ENCODE measurements at places on chromosomes 3 and 15.

GRCh38 chr15:67059127-67059553 lies 6.3 kb upstream of the SMAD3 start:
- no peak for DNase-seq

- DNase-seq: no peak
Measured at GRCh38 chr15:68057034-68057433, 2.9 kb downstream of the PIAS1 start.

- no peak for DNase-seq
Measured at GRCh38 chr3:157948605-157949383, 157.4 kb downstream of the SHOX2 start.

GRCh38 chr15:56250626-56251025 lies 6.9 kb upstream of the RFX7 start:
- DNase-seq: no peak

GRCh38 chr3:42369304-42369703 lies 41.1 kb downstream of the LYZL4 start:
- DNase-seq: no peak

DNA sequence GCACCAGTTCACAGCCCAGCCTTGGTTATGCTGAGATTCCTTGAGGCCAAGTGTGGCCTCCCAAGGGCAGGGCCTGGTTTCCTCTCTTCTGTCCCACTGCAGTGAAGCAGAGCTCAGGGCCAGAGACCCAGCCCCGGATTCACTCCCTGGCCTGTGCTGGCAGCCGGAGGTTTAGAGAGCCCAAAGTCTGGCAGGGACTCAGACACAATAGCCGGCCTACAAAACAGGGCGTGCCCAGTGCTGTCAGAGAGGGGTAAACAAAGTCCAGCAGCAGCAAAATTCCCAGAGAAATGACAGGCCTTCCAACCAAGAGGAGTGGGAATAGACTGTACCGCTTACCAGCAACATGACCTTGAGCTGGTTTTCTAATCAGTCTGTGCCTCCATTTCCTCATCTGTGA lies 14.0 kb downstream of the VIPR1 start:
- no peak for DNase-seq

DNA sequence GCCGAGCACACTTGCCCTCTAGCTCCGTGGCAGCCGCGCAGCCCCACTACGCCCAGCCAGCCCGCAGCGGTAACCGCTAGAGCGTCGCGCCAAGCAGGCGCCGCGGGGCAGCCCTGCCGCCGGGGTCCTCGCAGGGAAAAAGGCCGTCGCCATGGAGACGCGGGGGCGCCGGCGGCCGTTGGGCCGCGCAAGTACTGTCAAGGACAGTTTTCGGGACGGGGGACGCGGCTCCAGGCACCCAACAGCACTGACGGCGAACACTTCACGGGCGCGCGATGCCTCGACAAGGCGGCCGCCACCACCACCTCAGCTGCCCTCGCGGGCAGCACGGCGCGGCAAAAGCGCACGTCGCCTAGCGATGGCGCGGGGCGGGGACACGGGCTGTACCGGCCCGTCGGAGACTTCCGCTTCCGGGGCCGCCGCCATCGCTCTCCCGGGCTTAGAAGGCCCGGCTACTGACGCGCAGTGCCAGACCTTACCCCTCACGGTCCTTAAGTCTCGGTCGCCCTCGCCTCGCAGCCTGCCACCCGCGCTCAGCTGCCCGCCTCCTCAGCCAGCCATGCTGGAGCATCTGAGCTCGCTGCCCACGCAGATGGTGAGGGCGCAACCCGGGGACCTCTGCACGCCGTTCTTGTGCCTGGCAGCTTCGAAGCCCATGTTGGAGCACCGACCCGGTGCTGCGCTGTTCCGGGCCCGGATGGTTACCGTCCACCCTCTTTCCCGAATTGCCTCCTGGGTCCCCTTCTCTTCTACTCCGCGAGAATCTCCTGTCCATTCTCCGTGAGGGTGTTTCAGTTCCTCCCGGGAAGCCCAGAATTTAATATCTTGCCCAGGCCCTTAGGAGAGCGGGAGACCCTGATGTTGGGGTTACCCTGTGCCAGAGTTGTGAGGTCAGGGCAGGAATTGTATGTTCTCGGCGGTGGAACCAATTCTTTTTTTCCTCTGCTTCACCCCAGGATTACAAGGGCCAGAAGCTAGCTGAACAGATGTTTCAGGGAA lies at the start of the genes GLT8D1 and SPCS1:
TSS of gene GLT8D1 (minus strand) at position 104 of the 999 bp plus-strand sequence. CDS start 5,331 bp downstream, outside the sequence.
TSS of gene SPCS1 (plus strand) at position 419 of the 999 bp plus-strand sequence. CDS start at position 560, 141 bp downstream.
- peak; percentile 82 for DNase-seq

DNA sequence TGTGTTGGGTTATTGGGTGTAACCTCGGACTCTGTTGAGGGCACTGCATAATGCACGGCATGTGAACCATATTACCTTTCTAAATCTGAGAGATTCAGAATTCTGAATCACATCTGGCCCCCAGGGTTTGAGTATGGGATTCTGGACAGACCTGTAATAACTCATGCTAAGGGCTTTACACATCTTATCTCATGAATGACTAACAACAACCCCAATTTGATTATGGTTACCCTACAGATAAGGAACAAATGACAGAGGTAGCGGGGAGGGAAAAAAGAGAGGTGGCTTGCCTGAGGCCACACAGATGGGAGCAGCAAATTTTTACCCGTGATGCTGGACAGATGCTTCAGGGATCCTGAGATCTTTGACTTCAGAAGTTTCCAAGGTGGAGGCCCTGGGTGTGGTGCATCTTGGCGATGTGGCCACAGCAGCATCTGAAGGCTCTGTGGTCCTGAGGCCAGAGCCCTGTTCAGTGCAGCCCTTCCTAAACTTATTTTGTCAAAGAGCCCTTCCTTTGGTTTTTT lies 43.8 kb downstream of the POMGNT2 start:
- no peak for DNase-seq

GRCh38 chr3:156368189-156368588 lies 186.7 kb downstream of the SSR3 start:
- DNase-seq: no peak

DNA sequence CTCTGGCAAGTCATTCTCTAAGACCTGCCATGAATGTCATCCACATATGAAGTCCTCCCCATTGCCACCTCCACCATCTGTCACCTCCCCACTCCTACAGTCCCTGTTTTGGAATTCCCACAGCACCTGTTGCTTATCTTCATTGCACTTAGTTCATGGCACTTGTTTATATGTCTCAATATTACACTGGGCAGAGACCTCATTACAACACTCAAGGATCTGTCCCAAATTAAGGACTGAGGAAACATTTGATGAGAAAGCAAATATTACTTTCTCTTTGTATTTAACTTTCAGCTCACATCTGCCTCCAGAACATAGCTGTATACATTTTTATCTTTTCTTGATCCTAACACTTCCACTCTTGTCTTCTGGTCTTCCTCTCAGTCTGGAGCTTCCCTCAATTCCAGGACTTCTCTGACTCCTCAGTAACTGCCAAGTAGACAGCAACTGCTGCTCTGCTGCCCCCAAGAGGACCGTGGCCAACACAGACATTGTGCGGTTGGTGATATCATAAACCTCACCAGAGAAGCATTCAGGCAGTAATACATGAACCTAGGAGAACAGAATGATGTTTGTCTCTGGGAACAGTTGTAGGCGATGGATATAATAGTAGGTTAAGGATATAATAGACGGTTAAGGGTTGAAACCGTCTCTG lies 45.0 kb upstream of the FGF12 start:
- no peak for DNase-seq

- DNase-seq: no peak
Measured at GRCh38 chr15:81905889-81906288, 139.9 kb downstream of the MEX3B start.

- DNase-seq: no peak
Measured at GRCh38 chr15:65533057-65533756, 2.9 kb downstream of the HACD3 start.

GRCh38 chr15:43828061-43828657 lies 1.4 kb downstream of the WDR76 start:
- peak; percentile 18 for DNase-seq

- DNase-seq: no peak
Measured at GRCh38 chr3:134034005-134034785, 4.5 kb upstream of the SLCO2A1 start.

- DNase-seq: no peak
Measured at GRCh38 chr3:10504171-10505049, 976 bp downstream of the ATP2B2 start.

DNA sequence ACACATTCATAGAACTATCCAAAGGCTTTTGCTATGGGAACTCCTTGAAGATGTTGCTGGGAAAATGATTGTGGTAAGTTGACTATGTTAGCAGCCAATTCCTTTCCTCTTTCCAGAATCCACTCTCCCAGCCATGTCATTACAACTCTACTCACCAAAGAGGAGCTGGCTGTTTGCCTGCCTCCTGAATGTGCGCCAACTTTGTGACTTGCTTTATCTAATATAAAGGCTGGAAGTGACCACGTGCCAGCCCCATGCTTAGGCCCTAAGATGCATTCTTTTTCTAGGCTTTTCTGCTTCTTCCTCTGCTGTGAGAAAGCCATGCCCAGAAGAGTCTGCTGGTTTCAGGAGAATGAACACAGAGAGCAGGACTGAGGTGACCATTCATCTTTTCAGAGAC lies 182.2 kb downstream of the GABRB3 start:
- no peak for DNase-seq

- no peak for DNase-seq
Measured at GRCh38 chr3:4835616-4836043, 143.6 kb upstream of the BHLHE40 start.

DNA sequence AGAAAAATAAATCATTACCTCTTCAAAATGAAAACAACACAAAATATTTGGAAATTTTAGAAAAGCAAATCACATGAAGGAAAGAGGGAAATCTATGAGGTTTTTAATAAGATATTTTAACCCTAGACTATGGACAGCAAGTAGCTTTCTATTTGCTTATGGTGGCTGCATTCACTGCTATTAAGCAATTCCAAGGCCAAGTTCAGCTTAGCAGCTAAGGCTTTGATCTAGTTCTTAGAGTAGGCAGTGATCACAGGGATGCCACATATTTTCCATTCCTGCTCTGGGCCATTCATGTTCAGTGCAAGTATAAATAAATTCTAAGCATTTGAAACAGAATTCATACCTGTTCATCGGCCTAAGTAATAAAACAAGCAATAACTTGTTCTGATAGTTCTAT lies 235.3 kb downstream of the CDIN1 start:
- DNase-seq: no peak

GRCh38 chr3:146200461-146201220 lies 39.7 kb upstream of the PLOD2 start:
- DNase-seq: no peak

DNA sequence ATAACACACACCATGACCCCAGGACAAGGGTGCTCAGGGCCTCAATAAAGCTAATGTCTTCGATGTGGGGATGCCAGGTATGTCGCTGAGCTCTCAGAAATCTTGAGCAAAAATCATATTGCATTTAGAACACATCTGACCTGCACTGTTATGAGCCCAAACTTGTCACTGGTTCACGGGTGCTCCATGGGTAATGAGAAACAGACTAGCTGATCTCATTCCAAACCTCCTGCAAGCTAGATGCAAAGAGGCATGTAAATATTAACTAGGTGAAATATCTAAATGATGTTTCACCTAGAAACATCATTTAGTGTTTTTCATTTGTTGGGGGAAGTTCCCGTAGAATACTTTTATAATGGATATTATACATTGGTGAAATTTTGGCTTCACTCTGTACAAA lies 549.4 kb downstream of the OCA2 start:
- DNase-seq: no peak

DNA sequence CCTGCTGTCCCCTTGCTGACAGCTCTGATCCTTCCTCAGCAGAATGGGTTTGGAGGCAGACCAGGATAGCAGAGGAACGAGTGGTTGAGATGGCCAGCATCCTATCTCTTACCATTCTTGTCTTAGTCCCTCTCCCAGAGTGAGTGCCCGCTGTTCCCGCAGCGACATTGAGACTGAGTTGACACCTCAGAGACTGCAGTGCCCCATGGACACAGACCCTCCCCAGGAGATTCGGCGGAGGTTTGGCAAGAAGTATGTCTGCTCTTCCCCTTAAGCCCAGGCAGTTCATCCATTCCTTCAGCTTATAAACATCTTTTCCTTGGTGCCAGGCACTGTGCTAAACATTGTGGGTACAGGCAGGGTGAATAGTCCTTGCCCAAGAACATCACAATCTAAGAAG lies 21.2 kb downstream of the DUOX1 start:
- DNase-seq: no peak

- no peak for DNase-seq
Measured at GRCh38 chr3:180594631-180595558, 7.1 kb upstream of the TTC14 start.

DNA sequence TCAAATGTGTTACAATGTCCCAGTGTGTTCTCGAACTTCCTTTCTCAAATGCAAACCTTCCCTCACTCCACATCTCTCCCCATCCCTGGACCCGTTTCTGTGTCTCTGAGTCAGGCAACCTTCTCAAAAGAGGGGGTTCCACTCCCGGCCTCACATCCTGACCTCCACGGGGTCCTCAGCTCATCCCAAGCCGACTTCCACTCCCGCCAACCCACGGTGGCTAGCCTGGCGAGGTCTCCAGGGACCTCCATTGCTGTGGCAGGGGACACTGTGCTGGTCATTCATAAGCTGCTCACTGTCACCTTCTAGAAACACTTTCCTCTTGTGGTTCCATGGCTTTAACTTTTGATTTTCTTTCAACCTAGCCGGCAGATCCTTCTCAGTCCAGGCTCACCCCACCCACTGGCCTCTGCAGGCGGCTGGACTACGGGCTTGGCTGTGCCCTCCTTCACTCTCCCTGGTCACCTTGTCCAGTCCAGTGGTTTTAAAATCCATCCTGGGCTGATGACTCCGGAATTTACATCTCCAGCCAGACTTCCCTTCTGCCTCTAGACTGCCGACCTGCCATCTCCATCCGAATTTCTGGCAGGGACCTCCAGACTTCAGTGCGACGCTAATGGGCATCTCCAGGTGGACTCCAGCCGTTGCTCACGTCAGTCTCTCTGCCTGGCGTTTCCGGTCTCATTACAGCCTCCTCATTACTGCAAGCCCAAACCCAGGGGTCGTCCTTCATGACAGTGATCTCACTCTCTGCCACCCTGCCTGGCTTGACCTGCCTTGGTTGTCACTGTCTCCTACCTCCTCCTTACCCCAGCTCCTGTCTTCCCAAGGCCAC lies 20.0 kb downstream of the ABTB1 start:
- no peak for DNase-seq

DNA sequence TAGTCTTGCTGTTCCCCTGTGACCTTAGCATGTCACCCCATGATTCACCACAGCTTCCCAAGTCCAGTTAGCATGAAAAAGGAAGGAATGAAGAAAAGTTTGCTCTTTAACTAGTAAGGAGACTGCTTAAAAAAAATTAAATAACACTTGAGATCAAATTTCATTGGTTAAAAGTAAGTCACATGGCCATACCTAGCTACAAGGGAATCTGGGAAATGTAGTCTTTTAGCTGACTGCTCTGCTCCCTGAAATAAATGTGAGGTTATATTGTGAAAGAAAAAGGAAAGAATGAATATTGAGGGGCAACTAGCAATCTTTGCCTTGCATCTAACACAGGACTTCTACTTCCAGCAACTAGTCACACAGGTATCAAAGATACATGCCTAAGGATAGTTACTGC lies 84.7 kb upstream of the LRRN1 start:
- DNase-seq: no peak
